Activated naive CD8-positive, alpha-beta T cell treated with anti-CD3 and anti-CD28 coated beads, Interleukin-2, amount 10 ng/mL, durations not matched to agents 7 days and 5 days (primary cell): ENCODE measurements at places on chromosomes 2 and 18.
A peak's percentile ranks its signal among the peaks of the same experiment; 100 is the strongest.

DNA sequence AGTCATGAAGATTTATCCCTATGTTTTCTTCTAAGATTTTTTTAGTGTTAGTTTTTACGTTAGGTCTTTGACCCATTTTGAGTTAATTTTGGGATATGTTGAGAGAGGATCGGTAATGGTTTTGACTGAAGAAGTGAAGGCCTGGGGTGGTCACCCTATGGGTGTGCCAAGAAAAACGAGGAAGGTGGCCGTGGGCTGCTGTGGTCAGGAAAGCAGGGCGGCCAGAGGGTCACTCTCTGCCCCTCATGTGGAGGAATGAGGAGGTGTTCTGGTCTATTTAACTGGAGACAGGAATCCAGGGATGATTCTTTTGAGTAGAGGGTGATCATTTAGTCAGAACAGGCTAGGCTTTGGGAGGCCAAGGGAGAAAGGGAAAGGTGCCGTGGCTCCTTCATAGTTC is 50.7 kb downstream of the MYO7B start:
- DNase-seq: peak; percentile 4

GRCh38 chr2:200750323-200750910 is 61.3 kb upstream of the BZW1 start:
- no peak for DNase-seq

- no peak for DNase-seq
These were observed 33.9 kb upstream of the MBP start for GRCh38 chr18:77166523-77166922.

- DNase-seq: no peak
These were observed 30.8 kb downstream of the TWSG1 start for GRCh38 chr18:9365406-9365805.

DNA sequence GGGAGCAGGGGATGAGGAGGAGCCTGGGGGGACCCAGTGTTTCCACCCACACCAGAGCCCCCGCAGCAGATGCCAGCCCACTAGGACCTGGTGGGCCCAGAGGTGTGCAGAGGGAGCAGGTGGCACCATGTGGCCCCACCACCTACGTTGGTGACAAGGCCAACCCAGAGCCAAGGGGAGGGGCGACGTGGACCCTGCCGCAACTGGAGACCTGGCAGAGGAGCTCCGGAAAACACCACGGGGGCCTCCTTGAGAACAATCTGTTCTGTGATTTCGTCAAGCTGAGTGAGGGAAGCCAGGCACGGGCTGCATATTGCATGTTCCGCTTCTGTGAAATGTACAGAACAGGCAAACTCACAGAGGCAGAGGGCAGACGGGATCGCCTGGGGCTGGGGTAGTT is 49.1 kb upstream of the GPC1 start:
- no peak for DNase-seq

- no peak for DNase-seq
These were observed 50.4 kb downstream of the VRK2 start for GRCh38 chr2:58097025-58097424.

- no peak for DNase-seq
These were observed 3.5 kb downstream of the RBM43 start for GRCh38 chr2:151258121-151258520.

DNA sequence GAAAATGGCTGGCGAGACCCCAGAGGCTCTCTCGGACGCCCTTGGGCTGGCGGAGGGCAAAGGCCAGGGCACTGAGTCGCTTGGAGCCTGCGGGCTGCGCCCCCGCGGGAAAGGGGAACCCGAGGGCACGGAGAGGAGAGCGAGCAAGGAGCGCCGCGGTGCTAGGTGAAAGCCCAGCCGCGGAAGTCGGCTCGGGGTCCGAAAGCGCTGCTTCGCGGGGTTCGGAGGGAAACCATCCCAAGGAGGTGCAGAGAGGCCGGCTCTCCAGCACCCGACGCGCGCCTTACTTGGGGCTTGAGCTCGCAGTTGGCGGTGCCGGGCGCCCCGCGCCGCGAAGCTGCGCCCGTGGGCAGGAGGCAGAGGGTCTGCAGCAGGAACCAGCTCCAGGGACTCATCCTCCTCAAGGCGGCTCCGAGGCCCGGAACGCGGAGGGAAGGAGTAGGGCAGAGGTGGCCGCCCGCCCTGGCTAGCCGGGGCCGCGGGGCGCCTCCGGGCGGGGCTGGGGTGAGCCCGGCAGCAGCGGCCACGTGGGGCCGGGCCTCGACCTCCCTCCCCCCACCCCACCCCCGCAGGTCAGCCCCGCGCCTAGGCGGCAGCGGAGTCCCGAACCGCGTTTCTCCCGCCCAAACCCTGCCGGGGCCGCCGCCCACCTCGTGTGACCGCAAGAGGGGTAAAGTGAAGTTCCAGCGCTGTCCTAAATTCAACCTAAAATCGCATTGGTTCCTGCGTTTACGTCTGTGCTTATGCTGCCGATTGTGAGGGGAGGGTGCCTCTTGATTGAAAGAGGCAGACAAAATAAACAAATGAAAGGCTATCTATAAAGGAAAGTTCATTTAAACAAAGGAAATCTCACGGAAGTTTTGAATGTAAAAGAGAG is at the start of gene TRABD2A:
Gene TRABD2A (minus strand): TSS at position 440 of the 877 bp plus-strand sequence. CDS start 45 bp downstream, at position 395.
- peak; percentile 77 for DNase-seq

DNA sequence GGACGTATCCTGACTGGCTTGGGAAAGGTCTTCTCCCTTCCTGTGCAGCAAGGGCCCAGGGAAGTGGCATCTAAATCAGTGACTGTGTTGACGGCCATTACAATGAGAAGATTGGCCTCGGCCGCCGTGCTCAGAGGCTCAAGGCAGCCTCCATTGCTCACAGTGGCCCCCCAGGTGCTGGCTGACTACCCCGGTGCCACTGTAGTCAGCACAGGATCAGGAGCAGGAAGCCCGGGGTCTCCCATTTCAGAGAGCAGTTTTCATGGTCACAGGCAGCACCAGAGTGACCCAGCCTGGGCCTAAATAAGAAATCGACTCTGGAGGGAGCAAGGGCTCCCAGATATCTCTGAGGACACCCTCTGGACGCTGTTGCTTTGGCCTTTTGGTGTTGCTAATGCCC is 219.4 kb upstream of the ARL4C start:
- DNase-seq: no peak

DNA sequence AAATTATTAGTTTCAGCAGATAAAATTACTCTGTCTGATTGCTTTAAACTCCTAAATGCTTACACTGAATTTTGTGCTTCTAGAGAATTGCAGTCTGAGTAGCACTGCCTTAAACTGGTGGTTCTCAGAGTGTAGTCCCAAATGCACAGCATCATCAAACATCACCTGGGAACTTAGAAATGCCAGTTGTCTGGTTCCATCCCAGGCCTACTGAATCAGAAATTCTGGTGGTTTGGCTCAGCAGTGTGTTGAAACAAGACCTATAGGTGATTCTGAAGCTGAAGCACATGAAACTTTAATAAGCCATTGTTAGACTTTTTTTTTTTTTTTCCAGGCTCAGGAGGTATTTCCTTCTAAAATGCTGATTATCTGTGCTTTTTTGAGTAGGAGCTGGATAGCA is 22.0 kb downstream of the EPC2 start:
- no peak for DNase-seq

GRCh38 chr2:224909885-224910573 is 132.2 kb downstream of the DOCK10 start:
- DNase-seq: no peak

GRCh38 chr2:238634701-238635357 is 208.1 kb downstream of the ASB1 start:
- DNase-seq: no peak

DNA sequence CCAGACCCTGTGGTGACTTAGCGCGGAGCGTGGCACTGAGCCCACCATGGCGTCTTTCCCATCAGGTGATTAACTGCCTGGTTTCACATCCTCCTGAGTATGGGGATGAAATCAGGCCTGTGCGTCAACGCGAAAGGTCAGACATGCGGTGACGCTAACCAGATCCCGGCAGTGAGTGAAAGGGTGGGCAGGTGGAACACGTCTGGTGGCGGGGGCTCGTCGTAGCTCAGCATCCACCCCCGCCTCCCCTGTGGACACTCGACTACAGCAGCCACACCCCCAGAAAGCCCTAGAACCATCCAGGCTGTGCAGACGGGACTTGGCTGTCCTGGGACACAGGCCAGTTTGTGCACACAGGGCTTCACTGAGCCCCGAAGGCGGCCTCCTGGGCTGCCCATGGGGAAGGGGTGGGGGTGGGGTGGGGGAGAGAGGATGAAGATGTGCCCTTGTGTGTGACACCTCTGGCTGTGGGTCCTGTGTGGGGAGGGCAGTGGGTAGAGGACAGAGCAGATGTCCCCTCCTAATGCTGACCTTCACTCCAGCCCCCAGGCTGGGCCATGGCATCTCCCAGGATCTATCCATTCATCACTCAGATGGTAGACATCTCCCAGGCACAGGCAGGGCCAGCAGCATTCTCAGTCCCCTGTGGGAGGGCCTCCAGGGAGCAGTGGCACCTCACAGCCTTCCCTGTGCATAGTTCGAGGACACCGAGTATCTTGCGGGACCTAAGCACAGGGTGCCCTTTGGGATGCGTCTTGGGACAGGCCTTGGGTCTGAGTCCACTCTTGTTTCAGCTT is 27.5 kb downstream of the RAMP1 start:
- no peak for DNase-seq

GRCh38 chr2:215531284-215531683 is 95.4 kb upstream of the FN1 start:
- no peak for DNase-seq

DNA sequence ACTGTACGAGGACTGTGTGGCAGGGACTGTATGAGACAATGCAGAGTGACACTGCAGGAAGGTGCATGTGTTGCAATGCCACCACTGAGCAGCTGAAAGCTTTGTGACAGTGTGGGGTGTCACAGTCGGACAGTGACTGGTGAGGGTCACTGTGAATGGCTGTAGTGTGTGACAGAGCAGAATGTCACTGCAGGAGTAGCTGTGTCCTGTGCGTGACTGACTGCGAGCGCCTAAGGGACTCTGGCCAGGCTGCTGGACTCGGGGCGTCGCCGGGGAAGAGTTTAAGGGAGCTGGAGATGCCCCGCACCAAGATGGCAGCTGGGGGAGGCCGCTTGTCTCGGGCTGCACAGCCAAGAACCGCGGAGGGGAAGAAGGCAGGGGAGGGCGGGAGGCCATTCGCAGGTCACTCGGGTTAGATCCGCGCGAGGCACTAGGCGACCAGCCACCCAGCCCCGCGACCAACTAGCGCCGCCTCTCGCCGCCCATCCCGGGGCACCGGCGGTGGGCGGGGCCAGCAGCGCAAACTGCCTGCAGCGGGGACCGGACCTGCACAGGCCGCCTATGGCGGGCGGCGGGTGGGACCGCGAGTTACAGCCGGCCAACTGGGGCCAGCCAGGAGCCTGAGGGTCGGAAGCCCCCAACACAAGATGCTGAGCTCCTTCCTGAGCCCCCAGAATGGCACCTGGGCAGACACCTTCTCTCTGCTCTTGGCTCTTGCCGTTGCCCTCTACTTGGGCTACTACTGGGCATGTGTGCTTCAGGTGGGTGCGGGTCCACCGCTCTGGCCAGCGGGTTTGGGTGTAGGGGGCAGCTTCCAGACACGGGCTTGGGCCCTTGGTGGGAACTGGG is at the start of gene ABHD1:
Gene ABHD1 (plus strand): TSS at position 514 of the 849 bp plus-strand sequence. CDS start 134 bp downstream, at position 648.
- DNase-seq: peak; percentile 79

- DNase-seq: no peak
These were observed 10.2 kb upstream of the SP9 start for GRCh38 chr2:174324530-174324929.

DNA sequence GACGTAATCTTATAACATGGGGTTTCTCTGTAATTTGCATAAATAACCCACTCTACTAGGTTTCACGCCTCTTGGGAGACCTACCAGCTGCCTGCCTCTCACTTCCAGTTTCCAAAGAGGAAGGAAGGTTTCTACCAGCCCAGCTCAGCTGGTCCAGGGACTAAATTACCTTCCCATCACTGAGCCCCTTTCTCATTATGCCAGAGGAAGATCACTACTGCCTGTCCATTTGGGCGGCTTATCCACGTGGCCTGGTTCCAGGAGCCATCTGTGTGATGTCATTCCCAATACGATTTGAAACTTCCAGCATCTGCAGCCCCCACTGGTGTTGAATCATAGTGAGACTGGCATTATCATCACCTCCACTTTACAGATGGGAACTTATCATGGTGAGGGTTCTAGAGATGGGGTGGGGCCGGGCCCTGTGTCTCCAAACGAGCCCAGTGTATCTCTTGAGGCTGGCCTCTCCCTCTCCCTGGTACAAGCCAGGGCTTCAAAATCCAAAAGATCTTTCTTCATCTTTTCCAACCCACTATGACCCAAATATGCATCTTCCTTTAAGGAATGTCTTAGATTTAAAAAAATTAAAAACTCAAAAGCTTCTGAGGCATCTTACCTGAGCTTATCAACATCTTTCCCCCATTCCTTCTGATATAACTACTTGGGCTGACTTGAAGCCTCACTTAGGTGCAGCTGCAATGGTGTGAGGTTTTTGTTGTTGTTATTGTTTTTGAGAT is 140.8 kb downstream of the DDX1 start:
- no peak for DNase-seq

- DNase-seq: no peak
These were observed 30.3 kb downstream of the TUBB6 start for GRCh38 chr18:12338382-12338781.

- no peak for DNase-seq
These were observed 441.0 kb downstream of the CPS1 start for GRCh38 chr2:210997373-210997772.

GRCh38 chr2:19505199-19506136 is 147.0 kb upstream of the OSR1 start:
- DNase-seq: no peak

- no peak for DNase-seq
These were observed 195.7 kb upstream of the ID2 start for GRCh38 chr2:8486141-8486540.

GRCh38 chr2:169823996-169824372 is 721 bp downstream of the METTL5 start:
- DNase-seq: no peak

- DNase-seq: no peak
These were observed 164.4 kb downstream of the ETAA1 start for GRCh38 chr2:67561457-67561965.

- DNase-seq: no peak
These were observed 1.4 kb downstream of the TOGARAM2 start for GRCh38 chr2:28982381-28982950.
